ENCODE measurements at places on chromosomes 5 and 9.
A peak's percentile ranks its signal among the peaks of the same experiment; 100 is the strongest.

- DNase-seq, result no peak
These were observed 131.6 kb upstream of the OSMR start for GRCh38 chr5:38714240-38714639.

DNA sequence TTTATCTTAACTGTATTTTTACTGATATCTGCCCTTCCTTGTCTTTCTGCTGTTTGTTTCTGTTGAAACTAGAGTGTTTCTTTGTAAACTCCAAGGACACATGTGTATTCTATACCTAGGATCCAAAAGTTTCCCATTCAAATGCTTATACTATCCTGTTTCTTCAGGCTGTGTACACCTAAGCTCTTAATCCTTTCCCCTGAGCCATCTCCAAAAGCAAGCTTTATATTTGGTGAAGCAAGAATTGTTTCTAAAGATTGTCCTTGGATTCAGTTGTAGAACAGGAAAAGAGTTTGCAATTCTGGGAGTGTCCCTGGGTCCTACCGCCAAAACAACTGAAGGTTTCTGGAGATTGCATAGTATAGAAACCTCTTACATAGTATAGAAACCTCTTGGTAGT is 65.9 kb downstream of the CWC27 start:
- DNase-seq, result no peak

DNA sequence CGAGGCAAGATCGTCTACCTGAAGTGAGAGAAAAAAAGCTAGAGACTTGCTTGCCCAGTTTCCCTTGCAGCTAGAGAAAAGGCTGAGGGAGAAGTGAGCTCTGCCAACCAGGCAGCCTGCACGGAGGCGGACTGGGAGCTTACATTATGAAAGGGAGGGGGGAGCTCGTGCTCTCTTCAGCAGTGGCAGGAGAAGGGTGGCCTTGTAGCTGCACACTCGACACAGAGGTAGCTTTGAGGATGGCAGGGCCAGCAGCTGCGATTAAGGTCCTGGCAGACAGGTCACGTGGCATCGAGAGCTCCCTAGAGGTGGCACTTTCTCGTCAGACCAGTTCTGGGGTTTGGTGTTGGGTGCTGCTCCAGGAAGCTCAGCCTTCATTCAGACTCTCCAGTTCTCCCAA is 26.7 kb downstream of the APBA1 start:
- no peak for DNase-seq

DNA sequence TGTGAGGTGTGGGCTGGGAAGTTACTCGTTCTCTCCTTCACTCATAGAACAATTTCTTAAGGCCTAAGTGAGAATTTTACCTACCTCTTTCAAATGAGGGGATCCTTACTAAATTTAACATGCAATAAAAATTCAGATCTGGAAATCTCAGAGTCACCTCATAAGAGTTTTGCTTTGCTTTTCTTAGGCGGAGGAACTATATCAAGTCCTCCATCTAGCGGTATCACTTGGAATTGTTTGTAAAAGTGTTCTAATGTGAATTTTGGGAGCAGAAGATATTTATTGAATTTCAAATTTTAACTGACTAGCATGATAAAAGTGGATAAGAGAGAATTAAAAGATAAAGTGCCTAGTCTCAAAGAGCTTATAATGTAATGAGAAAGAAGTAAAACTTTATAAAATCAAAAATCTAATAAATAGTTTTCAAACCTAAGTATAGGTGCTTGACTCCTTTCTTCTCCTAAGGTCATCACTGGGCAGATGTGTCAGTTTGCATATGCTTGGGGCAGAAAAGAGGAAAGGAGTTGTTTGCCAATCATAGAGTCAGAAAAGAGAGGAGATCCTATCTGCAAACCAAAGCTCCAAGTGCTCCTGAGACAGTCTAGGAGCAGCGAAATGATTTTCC is 145.7 kb upstream of the DAB2 start:
- no peak for DNase-seq

- no peak for DNase-seq
These were observed 19.4 kb downstream of the SPACA9 start for GRCh38 chr9:132898051-132898450.

- no peak for DNase-seq
These were observed 12.7 kb downstream of the DUSP1 start for GRCh38 chr5:172758077-172758833.

DNA sequence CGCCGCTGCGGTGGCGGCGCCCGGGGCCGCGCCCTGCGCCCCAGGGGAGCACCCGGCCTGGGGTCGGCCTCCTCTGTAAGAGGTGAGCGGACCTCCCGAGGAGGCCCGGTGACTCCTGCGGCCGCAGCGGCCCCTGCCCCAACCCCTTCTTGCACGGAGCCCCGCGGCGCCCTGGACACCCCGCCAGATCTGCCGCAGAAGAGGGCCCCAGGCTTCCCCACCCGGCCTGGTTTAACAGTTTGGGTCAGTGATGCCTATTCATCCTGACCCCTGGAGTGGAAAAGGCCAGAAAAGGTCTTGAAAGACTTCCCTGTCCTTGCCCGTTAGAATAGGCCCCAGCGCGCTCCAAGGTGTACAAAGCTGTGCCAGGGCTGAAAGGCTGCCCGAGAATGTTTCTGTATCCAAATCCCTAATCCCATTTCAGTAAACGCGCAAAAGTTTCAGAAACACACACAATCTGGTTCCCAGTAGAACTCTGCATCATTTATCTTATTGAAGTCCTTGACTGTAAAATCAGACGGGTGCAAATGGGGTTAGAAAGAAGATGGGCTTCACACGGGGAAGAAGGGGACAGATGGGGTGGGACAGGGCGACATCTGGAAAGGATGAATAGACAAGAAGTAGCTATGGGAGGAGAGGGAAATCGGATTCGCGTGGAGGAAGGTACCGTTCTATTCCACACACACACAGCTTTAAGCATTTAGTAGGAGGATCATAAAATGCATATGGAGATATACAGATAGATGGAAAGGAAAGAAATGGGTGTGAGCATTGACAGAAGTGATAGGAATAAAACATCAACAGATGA is 1.1 kb upstream of the SSBP2 start:
- no peak for DNase-seq

GRCh38 chr9:27726244-27727081 is 153.2 kb upstream of the C9orf72 start:
- DNase-seq, result peak; percentile 69

DNA sequence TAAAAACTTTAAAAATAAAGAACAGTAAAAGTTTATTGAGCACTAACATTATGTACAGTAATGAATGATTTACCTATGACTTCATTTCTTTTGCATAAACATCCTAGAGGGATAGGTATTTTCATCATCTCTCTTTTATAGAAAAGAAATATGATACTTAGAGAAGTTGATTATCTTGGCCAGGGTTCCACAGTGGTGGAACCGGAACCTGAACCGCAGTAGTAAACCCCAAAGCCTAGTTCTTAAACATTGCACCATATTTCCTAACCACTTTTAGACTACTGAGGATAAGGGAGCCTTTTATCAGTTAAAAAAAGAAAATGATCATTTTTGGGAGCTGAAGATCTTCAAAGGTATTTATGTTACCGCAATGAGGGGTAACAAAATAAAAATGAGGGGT is 205.7 kb upstream of the SGCD start:
- no peak for DNase-seq

- DNase-seq, result no peak
These were observed 82.2 kb downstream of the IRX2 start for GRCh38 chr5:2669259-2669658.

DNA sequence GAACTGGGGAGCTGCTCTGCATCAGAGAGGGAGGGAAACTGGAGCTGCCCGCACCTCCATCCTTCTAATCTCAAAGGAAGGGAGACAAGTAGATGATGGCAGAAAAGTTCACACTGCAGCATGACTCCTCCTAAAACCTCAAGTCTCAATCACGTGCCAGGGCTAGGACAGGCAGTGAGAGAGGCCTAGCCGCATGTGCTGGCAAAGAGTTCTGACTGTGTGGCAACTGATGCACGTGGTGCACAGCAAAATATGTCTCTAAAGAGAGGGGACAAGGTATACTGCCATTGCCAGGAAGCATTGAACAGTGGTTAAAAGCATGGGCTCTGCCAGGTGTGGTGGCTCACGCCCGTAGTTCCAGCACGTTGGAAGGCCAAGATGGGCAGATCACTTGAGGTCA is 38.1 kb downstream of the FBXO10 start:
- no peak for DNase-seq

DNA sequence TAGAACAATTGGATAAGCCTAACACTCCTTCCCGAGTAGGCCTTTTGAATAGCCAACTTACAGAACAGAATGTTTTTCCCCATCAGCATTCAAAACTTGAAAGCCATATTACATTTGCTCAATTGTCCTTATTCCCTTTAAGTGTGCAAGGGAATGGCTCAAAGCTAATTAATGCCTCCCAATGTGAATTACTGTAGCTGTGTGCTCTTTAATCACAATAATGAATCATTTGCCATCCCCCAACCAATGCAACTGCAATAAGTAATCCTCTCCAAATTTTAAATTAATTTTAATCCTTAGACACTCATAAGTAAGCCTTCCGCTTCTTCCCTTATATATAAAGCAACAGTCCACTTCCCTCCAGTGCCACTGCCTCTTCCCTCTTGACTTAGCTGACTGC is 115.9 kb downstream of the DROSHA start:
- DNase-seq, result no peak

DNA sequence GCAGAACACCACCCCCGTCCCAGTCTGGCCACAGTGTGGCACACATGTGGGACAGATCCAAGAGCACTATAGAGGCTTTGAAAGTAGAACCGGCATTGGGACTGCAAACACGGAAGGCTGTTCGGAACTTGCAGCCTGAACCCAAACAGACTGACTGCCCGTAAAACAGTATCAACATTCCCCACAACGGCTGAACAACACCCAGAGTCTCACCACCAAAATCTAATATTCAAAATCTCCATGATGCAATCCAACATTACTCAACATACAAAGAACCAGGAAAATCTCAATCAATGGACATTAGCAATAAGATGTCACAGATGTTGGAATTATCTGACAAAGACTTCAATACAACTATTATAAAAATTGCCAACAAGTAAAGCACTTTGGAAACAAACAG is 82.3 kb downstream of the ROR2 start:
- DNase-seq, result no peak

GRCh38 chr5:174073122-174073660 is 27.7 kb downstream of the NSG2 start:
- no peak for DNase-seq

DNA sequence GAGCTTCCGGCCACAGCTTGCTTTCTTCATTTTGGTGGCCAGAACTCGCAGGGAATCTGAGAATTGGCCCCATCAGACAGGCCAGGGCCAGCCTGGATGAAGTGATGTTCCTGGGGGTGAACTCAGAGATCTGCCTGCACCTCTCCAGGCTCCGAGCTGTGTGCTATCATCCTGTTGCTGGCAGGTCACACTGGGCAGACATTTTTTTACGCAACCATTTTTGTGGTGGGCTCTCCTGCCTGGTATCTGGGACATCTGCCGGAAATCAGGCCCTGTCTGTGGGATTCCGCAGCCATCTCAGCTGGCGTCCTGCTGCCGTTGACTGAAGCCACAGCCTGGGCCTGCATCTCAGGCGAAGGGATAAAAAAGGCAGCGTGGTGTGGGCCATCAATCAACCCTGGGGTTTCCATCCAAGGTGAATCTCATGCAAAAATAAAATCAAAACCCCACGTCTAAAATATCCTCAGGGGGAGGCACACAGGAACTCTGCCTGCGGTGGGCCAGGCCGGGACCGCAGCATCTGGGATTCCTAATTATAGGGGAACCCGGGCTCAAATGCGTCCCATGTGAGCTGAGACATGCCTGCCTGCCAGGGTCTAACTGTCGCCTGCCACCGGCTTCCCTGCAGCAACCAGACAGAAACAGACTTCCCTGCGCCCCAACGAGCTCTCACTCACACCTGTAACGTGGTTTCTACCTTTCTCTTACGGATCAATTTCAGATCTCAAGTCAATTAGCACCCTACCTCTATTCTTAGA is 174.3 kb downstream of the SYK start:
- DNase-seq, result no peak

GRCh38 chr5:79301046-79301712 is 65.2 kb downstream of the JMY start:
- DNase-seq, result no peak

- no peak for DNase-seq
These were observed 125.3 kb upstream of the IQGAP2 start for GRCh38 chr5:76277736-76278135.

DNA sequence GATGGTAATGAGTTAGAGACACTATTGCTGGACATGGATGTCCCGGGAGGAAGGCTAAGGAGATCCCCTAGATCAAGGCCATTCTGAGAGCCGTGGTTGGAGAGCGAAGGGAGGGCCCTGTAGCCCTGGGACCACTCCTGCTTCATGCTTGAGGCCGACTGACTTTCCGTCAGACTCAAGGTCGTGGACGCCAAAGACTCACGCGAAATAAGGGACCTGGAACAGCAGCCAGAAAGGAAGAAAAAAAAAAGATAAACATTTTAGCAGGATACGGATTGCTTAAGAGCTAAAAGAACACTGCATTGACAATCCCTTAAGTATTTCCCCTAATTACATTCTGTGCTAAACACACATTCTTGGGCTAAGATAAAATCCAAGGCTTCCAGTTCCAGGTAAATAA is 181.2 kb downstream of the GLIS3 start:
- DNase-seq, result no peak

DNA sequence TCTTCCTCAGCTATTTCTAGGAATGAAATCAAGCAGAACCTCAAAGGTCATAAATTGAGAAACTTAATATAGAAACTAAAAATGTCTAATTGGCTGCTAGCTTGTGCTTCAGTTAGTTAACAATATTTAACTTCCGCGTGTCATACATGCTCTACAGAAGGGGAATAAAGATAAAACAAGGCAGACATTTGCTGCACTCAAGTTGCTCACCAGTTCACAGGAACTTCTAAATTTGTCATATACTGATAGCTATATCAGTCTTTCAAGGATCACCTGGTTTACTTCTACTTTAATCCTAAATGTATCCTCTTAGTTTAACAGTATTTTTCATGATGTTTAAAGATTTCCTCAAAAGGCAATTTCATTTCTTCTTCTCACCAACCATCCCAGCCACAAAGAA is 8.4 kb downstream of the CCNH start:
- DNase-seq, result no peak

DNA sequence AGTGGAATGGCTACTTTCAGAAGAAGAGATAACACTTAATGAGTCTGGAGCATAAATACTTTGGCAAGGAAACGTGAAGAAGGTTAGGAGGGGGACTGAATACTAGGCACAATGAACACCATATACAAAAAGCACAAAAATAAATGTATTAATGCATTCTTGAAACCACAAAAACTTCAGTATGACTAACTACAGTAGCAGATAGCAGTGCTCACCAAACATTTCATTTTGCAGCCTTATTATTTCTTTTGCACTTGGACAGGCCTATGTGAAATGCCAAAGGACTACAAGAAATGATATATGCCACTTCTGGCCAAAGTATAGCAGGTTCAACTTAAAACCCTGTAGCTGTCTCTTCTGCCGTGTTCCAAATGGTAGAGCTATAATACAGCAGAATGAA is 26.3 kb downstream of the UBQLN1 start:
- DNase-seq, result no peak

Data from activated CD8-positive, alpha-beta T cell treated with anti-CD3 and anti-CD28 coated beads, Interleukin-2, amount 10 ng/mL, durations not matched to agents 7 days and 5 days (primary cell).